Left renal cortex interstitium (tissue), 4 donors: ENCODE measurements at places on chromosomes 12 and 14.

- no peak for DNase-seq
Observed at GRCh38 chr12:116381240-116381743, 103.8 kb upstream of the MED13L start.

DNA sequence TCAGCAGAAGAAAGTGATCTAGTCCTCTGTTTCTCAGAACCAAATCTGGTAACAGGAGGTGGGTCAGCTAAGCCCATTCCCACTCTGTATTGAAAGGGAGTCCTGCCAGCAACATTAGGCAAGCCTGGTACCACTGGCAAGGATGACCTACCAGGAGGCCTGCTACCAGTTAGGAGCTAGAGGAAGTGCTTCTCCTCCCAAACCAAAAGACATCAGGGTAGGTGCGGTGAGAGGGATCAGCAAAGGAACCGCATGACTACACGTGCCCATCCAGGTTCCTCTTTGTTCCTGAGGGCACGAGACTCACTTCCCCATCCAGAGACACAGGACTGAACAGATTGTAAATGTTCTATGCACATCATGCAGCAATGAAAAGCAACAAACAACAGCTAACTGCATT is 2.8 kb downstream of the KLRC4 start:
- no peak for DNase-seq

GRCh38 chr12:125229878-125230530 is 164.8 kb downstream of the AACS start:
- no peak for DNase-seq

DNA sequence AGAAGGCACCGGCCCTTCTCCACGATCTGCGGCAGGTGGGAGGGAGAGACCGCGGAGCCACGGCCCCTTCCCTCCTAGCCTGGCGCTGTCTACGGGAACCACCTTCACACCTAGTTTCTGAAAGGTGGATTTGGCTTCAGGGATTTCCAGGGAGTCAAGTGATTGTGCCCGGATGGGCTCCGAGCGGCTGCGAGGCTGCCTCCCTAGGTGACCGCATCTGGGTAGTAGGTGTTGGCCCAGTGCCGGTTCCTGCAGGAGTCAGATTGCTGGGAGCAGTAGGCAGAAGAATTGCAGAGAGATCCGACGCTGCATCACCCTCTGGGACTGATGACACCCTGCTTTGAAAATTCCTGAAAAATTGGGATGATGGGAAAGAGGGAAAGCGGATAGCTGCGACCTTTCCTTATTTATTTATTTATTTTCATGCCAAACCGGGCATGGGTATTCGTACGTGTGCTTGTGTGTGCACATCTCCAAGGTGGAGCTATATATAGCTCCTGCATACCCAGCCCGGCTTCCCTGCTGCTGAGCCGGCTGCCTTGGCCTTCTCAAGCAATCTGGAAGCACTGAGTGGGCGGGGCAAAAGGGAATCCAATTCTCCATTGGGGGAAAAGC is 1.1 kb downstream of the CNTN1 start:
- no peak for DNase-seq

GRCh38 chr12:99119449-99119848 is 474.4 kb downstream of the APAF1 start:
- no peak for DNase-seq
